NCI-H1105 treated with DMSO at 0.1 percent for 48 hours (cell line): ENCODE measurements at places on chromosomes 3 and 15.

DNA sequence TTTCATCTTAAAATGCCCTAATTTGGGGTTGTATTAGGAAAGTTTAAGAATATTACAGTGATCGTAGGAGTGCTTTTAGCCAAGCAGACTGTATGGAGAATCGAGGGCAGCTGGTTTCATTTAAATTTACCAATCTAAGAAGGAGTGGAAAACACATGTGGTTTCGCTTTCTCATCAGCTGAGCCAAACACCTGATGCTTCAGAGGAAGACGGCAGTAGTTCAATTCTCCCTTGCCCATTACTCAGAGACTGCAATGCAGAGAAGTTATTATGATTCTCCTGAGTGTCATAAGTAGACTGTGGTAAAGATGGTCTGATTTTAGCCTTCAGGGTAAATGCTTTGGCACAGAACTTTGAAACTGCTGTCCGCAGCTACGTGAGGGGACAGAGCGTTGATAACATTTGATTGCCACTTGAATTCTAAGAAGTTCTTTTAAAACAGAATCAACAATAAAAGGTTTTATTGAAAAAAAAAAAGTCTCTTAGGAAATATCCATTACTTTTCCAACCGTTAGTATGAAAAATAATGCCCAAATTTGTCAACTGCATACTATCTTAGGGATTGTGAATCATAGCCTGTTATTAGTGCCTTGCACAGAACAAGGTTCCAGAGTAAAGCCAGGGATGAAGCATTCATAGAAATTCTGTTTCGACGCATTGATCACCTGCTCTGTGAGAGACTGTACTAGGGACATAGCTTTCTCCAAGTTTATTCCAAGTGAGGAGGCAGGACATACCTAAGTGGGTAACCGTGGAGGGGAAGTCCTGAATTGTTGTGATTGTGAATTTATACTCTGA, 25.6 kb downstream of the LYSMD4 start:
- no peak for DNase-seq

DNA sequence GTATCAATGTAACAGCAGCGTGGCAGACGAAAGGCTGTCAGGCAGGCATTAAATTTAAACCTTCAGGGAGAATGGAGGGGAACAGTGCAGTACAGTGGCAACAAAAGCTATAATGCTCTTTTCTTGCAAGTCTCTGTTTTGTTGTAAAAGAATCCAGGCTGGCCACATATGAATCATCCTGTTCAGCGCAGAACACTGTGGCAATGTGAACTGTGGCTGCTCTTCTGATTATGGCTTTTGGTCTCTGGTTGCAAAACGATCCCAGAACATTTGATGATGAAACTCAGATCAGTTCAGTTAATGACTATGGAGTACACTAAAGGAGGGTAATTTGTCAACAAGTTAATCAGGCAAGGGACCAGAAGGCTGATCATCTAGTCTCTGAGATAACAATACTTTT, 219.7 kb upstream of the SGO1 start:
- DNase-seq, result no peak

DNA sequence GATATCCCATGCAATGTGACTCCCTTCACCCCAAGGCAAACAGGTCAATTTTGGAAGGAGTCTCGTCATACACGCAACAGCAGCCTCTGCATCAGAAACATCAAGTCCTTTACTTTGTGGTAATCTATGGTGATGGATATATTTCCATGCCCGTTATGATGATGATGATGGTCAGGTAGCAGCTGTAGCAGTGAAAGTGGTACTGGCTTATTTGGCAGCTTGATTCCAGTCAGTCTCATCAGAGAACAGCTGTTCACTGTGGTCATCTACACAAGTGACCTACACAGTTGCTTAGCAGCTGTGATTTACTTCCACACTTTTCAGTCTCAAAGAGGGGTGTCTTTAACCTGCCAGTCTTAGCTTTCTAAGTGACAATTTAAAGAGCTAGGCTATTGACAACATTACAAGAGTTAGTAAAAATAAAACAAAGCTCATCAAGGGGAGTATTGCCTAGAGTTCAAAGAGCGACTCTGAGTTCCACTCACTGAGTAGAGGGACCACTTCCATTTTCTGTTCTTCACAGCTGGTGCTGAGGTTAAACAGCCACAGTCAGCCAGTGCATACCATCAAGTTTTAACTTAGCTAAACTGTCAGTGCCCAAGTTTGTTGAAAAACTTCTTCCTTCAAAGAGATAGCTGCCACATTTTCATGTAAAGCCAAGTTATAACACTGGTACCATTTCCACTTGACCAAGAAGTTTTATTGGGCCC, 587.4 kb upstream of the KCNMB2 start:
- DNase-seq, result no peak

GRCh38 chr3:106734712-106735111, 642.5 kb upstream of the CCDC54 start:
- no peak for DNase-seq

GRCh38 chr15:68349151-68349550, 71.6 kb downstream of the FEM1B start:
- no peak for DNase-seq

- no peak for DNase-seq
Measured at GRCh38 chr3:55720614-55721013, 233.5 kb upstream of the WNT5A start.

DNA sequence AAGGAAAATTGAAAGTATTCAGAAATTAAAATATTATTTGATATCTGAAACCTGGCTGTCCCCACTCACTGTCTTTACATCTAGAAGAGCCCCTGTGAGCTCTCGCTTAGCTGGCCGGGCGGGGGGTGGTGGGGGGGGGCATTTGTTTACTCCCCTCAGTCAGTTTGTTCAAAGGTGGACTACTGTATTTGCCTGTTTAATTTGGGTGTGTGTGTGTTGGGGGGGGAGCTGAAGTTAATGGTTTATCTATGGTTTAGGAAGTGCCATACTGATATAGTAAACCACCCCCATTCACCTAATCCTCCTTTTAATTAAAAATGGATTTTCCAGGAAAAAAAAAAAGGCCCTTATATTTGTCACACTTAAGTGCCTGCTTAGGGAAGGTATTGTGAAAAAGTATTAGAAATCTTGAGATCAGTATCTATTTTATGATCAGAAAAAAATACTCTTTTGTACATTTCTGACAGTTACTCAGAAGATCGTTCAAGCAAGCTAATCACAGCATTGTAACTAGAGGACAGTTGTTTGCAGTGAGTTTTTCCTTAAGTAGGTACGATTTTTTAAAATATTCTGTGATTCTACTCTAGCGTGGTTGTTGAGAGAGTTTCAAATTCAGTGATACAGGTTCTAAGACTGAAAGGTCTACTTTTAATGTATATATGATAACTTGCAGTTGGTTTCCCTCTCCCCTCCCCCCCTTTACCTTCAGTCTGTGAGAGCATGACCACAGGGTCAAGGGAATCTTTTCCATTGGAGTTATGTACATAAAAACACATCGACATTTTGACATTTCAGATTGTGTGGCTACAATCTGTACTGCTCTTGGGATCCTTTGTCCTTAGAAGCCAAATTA, 8.5 kb downstream of the NR2F2 start:
- no peak for DNase-seq

DNA sequence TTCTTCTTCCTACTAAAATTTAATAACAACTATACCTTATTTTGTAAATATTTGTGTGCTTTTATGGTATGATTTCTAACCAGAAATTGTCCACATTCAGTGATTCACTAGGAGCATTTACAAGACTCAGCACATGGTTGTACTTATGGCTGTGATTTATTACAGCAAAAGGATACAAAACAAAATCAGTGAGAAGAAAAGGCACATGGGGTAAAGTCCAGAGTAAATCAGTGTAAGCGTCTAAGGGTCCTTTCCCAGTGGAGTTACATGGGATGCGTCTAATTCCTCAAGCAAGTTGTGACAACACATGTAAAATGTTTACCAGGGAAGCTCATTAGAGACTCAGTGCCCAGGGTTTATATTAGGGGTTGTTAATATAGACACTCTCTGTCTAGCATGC, 31.1 kb downstream of the RNF13 start:
- no peak for DNase-seq

- DNase-seq, result no peak
Measured at GRCh38 chr3:61451841-61452240, 109.5 kb upstream of the PTPRG start.

DNA sequence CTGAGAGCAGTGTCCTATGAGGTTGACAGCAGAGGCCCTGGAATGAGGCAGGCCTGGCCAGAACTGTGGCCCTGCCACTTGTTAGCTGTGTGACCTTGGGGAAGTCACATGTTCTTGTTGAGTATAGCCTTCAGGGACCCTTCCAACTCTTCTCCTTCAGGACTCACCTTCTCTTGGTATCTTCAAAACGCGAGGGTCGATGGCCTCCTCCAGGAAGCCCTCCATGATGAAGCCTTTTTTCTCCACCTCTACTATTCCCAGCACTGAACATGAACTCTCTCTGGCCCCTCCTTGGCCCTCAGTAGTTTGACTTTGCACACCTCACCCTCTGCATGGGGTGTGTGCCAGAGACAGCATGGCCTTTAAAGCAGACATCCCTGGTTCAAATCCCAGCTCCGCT, 195.1 kb upstream of the LINGO1 start:
- DNase-seq, result no peak

GRCh38 chr3:66823009-66823397, 175.1 kb upstream of the KBTBD8 start:
- DNase-seq, result no peak

DNA sequence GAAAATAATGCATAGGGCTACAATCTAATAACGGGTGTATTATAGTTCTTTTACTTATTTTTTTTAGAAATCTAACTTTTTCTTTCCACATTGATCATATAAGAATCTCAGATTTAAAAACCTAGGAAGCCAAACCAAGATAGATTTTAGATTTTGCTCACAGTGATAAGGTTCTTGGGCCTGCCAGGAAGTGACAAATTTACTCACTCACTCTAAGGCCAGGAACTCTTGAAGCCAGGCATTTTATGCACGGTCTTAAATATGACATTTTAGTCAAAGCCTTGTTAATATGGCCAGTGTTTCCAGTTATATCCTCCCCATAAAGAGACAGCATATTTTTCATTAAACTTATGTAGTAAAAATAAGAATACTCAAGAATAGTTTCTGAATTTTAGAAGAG, 271.4 kb downstream of the SQOR start:
- DNase-seq, result no peak

DNA sequence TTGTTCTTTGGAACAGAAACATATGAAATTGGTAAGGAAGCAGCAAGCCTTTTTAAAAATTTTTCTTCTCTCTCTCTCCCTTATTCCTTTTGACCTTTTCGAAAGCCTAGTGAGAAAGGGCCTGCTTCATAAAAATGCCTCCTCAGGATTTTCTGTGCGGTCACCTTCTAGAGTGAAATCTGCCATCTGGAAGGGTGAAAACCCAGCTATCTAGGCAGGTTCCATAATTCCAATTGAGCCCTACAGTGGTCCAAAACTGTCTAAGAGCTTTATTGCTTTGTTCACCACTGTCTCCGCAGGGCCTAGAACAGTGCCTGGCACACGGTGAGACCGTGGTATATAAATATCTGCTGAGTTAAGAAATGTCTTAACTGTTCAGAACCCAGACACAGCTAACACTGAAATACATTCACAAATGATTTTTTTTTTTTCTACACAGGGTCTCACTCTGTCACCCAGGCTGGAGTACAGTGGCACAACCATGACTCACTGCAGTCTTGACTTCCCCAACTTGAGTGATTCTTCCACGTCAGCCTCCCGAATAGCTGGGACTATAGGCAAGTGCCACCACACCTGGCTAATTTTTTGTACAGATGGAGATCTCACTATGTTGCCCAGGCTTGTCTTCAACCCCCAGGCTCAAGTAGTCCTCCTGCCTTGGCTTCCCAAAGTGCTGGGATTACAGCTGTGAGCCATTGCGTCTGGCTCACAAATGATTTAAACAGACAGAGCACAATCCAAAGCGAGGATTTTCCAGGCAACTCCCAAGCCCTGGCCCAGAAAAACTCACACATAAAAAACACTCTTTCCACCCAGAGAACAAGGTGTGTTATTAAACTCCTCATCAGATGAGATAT, 64.4 kb downstream of the FRMD4B start:
- DNase-seq, result no peak

DNA sequence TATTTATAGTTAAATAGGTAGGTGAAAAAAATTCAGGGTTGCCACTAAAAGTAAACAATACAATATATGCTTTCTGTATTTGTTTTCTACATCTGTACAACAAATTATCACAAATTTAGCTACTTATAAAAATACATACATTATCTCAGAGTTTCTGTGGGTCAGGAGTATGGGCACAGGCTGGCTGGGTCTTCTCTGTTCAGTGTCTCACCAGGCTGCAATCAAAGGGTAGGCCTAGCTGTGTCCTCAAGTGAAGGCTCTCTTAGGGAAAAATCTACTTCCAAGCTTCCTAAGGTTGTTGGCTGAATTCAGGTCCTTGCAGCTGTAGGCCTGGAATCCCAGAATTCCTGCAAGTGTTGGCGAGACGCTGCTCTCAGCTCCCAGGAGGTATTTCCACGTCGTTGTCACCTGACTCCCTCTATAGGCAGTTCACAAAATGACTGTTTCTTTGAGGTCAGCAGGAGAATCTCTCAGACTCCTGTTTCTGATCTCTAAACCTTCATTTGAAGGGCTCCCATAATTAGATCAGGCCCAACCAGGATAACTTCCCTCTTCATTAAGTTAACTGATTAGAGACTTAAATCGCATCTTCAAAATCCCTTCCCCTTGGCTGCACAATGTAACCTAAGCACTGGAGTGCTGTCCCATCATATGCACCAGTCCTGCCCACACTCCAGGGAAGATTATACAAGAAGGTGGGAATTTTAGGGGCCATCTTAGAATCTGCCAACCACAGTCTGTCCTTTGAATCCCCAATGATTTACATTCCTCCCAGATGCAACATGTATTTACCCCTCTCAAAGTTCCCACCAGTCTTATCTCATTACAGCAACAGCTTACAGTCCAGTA, 296.6 kb downstream of the SUCLG2 start:
- DNase-seq, result peak; percentile 3

GRCh38 chr3:158531334-158531733, 39.7 kb upstream of the MLF1 start:
- DNase-seq, result peak; percentile 78

DNA sequence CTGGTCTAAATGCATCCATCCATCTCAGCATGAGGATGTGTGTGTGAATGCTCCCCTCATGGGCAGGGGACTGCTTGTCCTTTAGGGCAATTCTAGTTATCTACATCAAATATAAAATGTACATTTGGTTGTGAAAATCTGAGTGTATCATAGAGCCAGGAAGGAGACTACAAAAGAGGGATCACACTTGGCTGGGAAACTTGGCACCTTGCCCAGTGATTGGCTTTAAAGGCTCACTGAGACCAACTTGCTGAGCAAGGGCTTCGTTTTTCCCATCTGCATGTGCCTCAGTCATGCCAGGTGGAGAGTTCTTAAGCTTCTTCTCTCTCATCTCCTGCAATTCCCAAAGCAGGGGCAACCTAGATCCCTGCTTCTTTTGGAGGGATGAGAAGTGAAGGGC, 5.2 kb downstream of the CAPN3 start:
- DNase-seq, result peak; percentile 52

DNA sequence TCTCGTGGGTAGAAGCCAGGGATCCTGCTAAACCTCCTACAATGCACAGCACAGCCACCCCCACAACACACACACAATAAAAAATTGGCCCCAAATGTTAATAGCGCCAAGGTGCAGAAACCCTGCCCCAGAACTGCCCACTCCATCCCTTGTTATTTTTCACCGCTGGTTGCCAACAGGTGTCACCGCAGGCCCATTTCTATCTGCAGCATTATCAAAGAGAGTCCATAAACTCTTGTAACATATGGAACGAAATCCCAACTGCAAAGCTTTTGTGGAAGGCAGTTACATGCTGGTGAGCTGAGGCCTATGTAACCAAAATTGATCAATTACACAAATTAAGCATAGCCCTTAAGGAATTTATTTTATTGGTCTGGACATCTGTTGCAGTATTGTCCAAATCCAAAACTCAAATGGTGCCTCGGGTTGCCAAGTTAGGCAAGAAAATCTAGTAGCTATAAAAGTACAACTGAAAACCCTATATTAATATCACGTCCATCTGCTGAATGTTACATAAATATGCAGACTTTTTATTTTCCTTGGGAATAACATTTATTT, 66.2 kb downstream of the SAMMSON start:
- DNase-seq, result peak; percentile 4
